ENCODE measurements at places on chromosomes 1 and 21.

DNA sequence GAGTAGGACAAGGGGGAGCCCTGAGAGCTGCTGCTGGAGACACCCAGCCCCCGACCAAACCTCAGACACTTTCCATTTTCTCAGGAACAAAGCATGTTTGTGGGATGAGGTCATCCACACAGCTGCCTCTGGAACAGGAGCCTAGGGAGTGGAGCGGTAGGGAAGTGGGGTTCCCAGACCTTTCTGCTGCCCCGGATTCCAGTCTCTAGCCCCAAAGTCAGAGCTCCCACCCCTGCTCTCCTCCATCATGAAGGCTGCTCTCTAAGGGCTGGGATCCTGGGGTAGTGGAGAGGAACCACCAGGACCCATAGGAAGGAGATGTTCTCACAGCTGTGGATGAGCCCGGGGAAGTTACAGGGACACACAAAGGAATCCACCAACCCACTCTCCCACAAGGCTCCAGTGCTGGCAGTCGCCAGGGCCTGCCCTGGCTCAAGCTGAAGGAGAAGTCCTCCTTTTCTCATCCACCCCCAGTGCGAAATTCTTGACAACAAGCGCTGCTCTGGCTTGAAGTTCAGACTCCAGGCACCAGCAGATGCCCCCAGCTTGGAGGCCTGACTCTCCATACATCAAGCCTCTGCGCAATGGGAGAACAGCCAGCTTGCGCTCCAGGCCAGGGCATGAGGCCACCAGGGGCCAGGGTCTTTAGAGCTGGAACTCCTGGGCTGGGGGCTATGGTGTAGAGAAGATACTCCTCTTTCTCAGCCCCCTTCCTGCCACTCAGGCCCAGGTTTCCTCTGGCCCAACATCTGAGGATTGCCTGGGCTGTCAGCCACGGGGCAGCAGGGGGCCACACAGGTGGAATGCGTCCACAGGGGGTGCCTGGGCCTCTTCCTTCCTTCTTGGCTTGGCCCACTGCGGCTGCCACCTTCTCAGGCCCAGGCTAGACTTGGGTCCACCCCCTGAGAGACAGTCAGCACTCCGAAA lies 4.5 kb downstream of the FHL3 start:
- H3K4me1 ChIP-seq = peaks cover 42% of the 10 kb centered on the region
- DNase-seq = no peak
- no peaks in the 10 kb centered on the region for H3K27me3 ChIP-seq
- peak overlapping the region; percentile 25 for H3K4me3 ChIP-seq
- H3K27ac ChIP-seq = peak overlapping the region; percentile 69

DNA sequence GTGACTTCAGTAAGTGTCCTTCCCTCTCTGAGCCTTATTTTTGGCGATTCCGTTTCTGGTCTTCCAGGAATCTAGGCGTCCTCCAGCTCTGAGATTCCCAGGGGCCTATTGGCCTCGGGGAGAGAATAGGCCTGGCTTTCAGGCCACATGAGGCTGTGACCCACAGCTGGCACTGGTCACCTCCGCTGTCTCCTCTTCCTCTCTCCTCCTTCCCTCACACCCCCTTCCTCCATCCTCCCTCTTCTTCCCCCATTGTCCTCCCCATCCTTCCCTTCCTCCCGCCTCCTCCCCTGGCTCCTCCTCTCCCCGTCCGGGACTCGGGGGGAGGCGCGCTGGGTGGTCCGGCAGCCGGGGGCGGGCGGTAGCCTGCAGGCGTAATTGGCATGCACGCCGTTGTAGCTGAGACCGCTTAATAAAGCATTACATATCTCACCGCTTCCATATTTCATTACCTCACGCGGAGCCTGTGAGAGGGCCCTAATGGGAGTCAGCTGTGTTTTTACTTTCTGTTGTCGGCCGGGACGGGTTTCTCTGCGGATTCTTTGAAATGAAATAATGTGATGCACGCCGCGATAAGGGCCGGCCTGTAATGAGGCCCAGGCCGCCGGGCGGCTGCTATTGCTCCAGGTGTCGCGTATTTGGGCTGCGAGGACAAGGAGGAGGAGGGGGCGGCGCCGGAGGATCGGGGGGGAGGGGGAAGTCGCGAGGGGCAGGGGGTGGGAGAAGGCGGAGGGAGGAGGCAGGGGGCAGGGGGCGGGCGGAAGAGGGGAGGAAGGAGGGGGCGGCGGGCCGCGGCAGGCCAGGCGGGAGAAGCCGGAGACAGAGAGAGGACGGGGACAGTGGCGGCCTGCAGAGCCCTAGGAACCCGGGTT lies 95.3 kb downstream of the FOXD2 start:
- DNase-seq = no peak
- peak overlapping the region; percentile 64 for H3K4me3 ChIP-seq
- H3K27ac ChIP-seq = no peak overlapping the region
- peaks cover 57% of the 10 kb centered on the region for H3K27me3 ChIP-seq

GRCh38 chr1:10663678-10664035 lies 132.8 kb downstream of the CASZ1 start:
- no peaks in the 10 kb centered on the region for H3K27me3 ChIP-seq
- H3K36me3 ChIP-seq = no peaks in the 10 kb centered on the region
- DNase-seq = no peak
- no peak overlapping the region for H3K27ac ChIP-seq

GRCh38 chr1:4801192-4801924 lies 146.9 kb downstream of the AJAP1 start:
- H3K27me3 ChIP-seq = peaks cover 21% of the 10 kb centered on the region
- H3K4me3 ChIP-seq = no peak overlapping the region
- no peak for DNase-seq
- peaks cover 1% of the 10 kb centered on the region for H3K4me1 ChIP-seq
- no peaks in the 10 kb centered on the region for H3K36me3 ChIP-seq
- H3K27ac ChIP-seq = no peak overlapping the region

DNA sequence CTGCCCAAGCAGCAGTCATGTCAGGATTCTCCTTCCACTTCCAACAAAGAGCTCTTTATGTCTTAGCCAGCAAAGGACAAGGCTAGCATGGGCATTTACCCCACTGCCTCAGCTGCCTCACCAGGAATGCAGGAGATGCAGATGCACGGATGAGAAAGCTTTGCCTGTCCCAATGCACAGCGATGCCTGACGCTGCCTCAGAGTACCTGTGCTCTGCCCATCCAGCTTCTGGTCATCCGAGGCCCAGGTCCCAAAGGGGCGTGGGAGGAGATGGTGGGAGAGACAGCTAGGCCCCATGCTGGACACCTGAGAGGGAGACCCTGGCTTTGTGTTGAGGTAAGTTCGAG lies 59.0 kb downstream of the IRF2BP2 start:
- no peak overlapping the region for H3K27ac ChIP-seq
- H3K36me3 ChIP-seq = no peaks in the 10 kb centered on the region

DNA sequence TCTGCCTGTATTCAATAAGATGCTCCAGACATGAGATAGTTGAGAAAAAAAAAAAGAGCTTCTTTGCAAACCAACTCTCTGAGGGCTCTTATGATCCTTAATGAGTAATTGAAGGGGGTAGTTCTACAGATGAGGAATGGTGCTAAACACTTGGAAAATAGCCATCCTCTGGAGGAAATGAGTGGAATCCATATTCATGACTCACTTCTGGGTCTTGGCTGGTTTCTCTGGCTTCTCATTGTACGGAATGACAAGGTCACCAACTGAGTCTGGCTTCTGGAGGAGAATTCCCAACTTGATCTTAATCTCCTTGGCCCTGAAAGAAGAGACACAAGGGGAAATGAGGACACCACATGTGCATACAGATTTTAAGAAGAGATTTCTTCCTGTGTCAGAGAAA lies 34.7 kb downstream of the RGS5 start:
- peaks cover 6% of the 10 kb centered on the region for H3K4me1 ChIP-seq
- peaks cover 2% of the 10 kb centered on the region for H3K36me3 ChIP-seq
- DNase-seq = no peak
- H3K27ac ChIP-seq = no peak overlapping the region

GRCh38 chr1:46076343-46076742 lies 56.1 kb downstream of the PIK3R3 start:
- H3K27ac ChIP-seq = no peak overlapping the region
- DNase-seq = no peak
- H3K4me1 ChIP-seq = no peaks in the 10 kb centered on the region
- no peaks in the 10 kb centered on the region for H3K36me3 ChIP-seq

GRCh38 chr1:60584371-60584770 lies 498.0 kb upstream of the NFIA start:
- H3K27ac ChIP-seq = no peak overlapping the region
- H3K36me3 ChIP-seq = no peaks in the 10 kb centered on the region
- DNase-seq = no peak

DNA sequence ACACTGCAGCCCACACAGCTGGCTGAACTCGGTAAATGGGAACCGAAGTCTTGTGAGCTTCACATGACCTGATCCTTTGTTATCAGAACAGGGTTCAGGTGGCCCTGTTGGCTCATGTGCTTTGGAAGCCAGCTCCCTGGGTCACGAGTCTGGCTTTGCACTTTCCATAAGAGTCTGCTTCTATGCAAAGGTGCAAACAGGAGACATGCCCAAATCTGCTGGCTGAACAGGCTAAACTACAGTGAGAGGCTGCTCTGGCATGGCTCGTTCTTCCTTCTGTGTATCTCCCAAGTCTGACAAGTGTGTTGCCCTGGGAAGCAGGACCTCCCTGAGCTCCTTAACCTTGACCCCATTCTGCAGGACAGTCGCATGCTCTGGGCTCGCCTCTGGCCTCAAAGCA lies 549.6 kb downstream of the KIF26B start:
- H3K4me3 ChIP-seq = no peak overlapping the region
- no peaks in the 10 kb centered on the region for H3K27me3 ChIP-seq
- no peak for DNase-seq
- H3K4me1 ChIP-seq = no peaks in the 10 kb centered on the region
- no peaks in the 10 kb centered on the region for H3K36me3 ChIP-seq

DNA sequence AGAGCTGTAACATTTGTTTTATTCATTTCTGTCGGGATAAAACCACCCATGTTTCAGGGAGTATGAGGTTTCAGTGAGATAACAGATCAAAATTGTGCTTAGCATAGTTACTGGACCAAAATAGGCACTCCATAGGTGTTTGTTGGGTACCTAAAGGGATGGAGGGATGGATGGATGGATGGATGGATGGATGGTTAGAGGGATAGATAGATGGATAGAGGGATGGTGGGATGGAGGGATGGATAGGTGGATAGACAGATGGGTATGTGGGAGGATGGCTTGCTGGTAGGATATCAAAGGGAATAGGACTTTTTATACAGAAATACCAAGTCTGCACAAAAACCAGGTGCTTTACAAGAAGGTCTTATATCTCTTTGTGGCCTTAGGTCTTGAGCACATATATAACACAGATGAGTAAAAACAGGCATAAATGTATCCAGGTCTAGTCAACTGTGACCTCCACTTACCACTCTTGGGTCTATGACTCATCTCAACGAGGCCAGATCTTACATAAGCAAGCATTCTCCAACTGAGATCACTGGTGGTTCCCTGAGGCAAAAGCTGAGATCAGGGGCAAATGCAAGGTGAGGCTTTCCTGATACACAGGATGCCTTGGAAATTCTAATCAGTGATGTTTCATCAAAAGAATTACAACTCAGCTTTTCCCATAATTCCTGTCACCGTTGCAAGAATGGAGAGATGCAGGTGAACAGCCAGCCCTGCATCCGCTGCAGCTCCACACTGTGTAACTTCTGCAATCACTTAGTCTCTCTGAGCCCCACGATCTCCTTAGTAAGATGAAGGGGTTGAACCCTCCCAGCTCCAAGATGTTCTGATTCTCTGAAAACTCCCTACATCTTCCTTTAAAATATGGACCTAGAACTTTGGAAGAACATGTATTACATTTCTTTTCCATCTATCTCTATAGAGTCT lies 32.0 kb downstream of the PTAFR start:
- H3K27me3 ChIP-seq = peaks cover 6% of the 10 kb centered on the region
- H3K36me3 ChIP-seq = no peaks in the 10 kb centered on the region
- peak overlapping the region; percentile 40 for H3K27ac ChIP-seq
- H3K4me3 ChIP-seq = peak overlapping the region; percentile 23

GRCh38 chr1:51790385-51790784 lies 88.1 kb downstream of the NRDC start:
- H3K27ac ChIP-seq = no peak overlapping the region
- no peak for DNase-seq
- H3K4me3 ChIP-seq = no peak overlapping the region
- peaks cover 14% of the 10 kb centered on the region for H3K4me1 ChIP-seq
- peaks cover 24% of the 10 kb centered on the region for H3K36me3 ChIP-seq
- no peaks in the 10 kb centered on the region for H3K27me3 ChIP-seq

- no peak overlapping the region for H3K27ac ChIP-seq
- H3K4me3 ChIP-seq = no peak overlapping the region
- H3K4me1 ChIP-seq = peaks cover 3% of the 10 kb centered on the region
These were observed 395.1 kb downstream of the HLX start for GRCh38 chr1:221274373-221274772.

DNA sequence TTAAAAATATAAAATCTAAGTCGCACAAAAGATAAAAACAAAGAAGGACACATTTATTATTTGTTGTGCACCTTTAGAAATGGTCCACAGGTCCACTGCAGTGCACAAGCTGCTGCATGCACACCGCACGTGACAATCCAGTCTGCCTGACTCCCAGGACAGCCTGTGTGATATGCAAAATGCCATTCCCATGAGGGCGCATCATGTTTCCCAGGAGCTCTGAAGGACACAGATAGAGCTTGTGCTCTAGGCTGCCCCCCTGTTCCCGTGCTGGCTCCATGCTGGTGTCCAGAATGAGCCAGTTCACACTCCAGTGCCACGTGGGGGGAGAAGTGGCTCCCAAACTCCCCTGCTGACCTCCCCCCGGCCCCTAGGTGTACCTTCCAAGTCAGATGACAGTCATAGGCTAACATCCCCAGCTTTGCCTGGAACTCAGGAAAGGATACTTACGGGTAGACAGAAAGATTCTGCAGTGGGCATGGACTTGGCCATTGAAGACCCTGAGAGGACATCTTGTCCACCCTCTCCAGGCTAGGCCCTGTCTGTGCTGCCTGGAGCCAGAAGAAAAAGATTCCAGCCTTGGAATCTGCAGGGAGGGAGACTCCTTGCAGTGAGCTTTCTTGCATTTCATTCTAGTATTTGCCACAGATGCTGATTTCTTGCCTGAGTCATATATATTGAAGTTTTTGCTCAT lies 26.3 kb downstream of the RAB7B start:
- no peak for DNase-seq
- H3K4me3 ChIP-seq = no peak overlapping the region
- H3K36me3 ChIP-seq = no peaks in the 10 kb centered on the region

DNA sequence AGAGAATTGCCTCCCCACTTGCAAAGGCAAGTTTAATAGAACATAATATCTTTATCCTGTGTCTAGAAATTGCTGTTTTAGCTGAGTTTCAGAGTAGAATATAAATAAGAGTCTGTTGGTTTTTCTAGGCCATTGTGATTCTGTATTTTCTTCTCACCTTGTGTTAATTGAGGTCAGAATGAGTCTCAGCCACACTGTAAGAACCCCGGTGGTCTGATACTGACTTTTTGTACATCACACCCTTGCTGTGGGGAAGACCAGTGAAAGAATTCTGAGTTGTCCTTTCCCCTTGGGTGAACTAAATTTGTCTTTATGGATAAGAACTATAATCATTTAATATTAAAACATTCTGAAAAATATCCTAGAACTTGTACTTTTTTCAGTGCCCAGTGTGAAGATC lies 6.8 kb downstream of the HIPK1 start:
- DNase-seq = no peak
- peaks cover 89% of the 10 kb centered on the region for H3K4me1 ChIP-seq
- no peaks in the 10 kb centered on the region for H3K27me3 ChIP-seq

- peaks cover 7% of the 10 kb centered on the region for H3K4me1 ChIP-seq
- no peak overlapping the region for H3K4me3 ChIP-seq
- H3K27me3 ChIP-seq = no peaks in the 10 kb centered on the region
- DNase-seq = no peak
These were observed 33.1 kb downstream of the SLC2A7 start for GRCh38 chr1:8992936-8993687.

GRCh38 chr1:235697508-235697907 lies 47.9 kb upstream of the GNG4 start:
- H3K27ac ChIP-seq = peak overlapping the region; percentile 79
- H3K27me3 ChIP-seq = no peaks in the 10 kb centered on the region
- H3K4me3 ChIP-seq = no peak overlapping the region
- H3K36me3 ChIP-seq = peaks cover 67% of the 10 kb centered on the region
- DNase-seq = no peak
